Fibroblast of skin of abdomen (primary cell): ENCODE measurements at places on chromosomes 5 and 9.

DNA sequence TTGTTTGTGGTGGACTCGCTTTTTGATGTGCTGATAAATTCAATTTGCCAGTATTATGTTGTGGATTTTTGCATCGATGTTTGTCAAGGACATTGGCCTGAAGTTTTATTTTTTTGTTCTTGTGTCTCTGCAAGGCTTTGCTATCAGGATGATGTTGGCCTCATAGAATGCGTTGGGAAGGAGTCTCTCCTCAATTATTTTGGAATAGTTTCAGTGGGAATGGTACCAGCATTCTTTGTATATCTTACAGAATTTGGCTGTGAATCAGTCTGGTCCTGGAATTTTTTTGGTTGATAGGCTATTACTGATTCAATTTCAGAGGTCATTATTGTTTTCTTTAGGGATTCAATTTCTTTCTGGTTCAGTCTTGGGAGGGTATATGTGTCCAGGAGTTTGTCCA is 141.4 kb upstream of the RGS7BP start:
- no peak for DNase-seq

- no peak for DNase-seq
Measured at GRCh38 chr5:40277161-40277906, 402.4 kb upstream of the PTGER4 start.

DNA sequence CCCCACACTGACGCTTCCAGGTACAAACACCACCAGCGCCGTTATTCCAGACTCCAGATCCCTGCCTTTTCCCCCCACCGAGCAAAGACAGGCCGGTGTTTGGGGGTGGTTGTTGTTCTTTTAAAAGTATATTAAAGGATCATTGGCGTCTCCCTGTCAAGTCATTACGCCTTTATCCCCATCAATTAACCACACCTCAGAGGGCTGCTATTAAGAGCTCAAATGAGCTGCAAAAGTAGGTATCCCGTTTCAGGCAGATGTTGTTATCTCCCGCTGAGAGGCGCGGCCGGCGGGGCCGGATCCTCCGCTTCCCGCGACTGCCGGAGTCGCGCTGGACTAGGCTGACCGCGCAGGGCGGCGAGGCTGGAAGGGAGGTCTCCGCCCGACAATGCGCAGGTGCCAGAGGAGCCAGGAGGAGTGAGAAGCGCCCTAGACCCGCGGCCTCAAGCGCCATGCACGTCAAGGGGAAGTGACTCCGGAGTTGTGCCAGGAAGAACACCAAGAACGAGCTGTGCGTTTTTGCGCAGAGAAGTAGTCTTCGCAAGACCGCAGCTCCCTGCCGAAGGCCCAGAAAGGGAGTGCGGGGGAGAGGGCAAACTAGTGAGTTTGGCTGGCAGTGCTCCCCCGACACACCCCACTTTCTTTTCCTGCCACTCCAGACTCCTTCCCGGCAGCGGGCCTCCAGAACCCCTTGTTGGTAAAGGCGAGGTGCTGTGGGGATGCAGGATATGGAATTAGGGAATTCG is 8.2 kb downstream of the NR2F1-AS1 start:
- peak; percentile 51 for DNase-seq

DNA sequence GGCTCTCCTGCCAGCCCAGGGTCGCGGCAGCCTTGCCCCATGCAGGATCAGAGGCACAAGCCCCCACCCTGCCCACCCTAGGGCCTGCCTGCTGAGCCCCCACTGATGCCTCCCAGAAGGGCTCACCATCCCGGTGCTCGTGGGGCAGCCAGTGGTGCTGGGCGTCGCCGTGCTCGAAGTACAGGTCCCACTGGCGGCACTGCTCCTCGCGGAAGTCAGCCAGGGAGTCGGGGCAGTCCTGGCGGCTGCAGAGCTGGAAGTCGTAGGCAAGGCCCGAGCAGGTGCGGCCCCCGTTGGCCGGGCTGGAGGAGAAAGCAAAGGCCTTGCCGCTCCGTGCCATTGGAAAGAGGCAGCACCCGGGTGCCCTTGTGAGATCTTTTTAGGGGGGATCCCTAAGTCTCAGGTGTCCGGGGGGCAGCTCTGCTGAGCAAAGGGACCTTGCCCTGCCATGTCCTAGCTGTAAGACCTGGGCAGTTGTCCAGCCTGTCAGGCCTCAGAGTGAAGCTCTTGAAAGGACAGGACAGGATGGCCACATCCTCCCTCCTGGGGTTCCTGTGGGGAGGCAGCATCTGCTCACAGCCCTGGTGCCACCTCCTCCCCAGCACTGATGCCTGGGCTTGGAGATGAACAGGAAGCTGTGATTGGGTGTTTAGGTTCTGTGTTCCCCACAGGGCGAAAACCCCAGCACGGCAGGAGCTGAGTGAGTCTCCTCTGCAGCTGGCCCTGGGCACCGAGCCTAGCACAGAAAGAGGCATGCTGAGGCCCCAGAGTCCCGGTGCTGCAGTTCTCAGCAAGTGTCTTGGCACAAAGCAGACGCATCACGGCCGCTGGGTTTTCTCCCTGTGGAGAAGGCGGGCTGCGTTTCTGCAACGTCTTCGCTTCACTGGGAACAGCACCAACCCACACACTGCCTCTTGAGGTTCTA is 77.7 kb downstream of the ZNF354C start:
- no peak for DNase-seq

- no peak for DNase-seq
Measured at GRCh38 chr9:93065135-93065720, 6.7 kb downstream of the SUSD3 start.

- DNase-seq: no peak
Measured at GRCh38 chr9:131657456-131657855, 82.4 kb downstream of the RAPGEF1 start.

DNA sequence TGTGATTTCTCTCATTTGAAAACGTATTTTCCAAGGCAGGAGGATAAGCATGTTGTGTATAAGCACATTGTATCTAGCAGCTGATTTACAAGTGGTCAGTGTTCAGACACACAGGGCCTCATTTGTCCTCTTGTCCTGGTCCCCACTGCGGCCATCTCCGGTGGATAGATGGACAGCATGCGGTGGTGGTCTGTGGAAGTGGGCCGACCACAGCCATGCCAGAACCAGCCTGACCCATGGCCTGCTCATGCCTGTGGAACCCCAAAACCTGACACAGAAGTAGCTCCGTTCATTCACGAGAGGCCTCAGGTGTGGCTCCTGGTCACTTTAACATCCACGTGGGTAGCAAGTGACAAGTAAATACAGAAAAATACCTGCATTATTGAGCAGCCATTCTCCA is 14.6 kb downstream of the IRX2 start:
- no peak for DNase-seq

GRCh38 chr9:23552876-23553601 is 273.0 kb downstream of the ELAVL2 start:
- no peak for DNase-seq

DNA sequence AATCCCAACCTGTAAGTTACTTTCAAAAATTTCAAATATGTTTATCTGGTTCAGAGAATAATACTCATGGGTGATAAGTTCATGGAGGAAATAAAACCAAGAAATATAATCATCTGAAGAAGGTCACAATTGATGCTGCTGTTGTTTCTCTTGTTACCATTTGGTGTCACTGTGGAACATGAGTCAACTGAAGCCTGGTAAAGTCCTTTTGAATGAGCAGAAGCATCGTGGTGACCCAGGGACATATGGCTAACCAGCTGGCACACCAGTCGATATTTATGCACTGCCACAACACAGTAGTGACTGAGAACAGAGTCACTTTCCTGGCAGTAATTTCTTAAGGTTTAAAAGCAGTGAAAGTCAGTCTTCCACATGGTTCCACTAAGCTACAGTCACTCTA is 612.9 kb upstream of the TLE4 start:
- no peak for DNase-seq
